ENCODE measurements at places on chromosomes 2 and 18. TPM values are rescaled to one million over a fixed set of nuclear protein-coding genes. Genes with fewer than 3 reads are reported as not detected.

GRCh38 chr2:20423847-20424246, 23.0 kb upstream of the RHOB start:
- no peak for DNase-seq

DNA sequence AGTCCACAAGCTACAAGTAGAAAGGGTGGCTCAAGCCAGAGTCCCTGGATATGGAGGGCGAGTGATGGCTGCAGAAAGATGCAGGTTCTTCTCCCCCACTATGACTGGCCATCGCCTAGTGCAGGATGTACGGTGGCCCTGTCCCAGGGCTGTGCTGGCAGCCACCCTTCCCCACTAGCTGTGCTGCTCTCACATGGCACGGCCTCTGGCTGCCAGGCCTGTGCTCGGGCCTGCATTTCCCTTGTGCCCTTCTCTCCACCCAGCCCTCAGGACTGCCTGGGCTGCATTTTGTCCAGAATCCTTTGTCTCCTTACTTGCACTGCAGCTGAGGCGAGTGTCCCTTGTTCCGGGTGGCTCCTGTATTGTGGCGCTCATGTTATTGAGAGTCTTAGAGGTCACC, 1.6 kb upstream of the RAMP1 start:
- no peak for DNase-seq

GRCh38 chr2:42721898-42722297, 42.0 kb downstream of the OXER1 start:
- DNase-seq: no peak

DNA sequence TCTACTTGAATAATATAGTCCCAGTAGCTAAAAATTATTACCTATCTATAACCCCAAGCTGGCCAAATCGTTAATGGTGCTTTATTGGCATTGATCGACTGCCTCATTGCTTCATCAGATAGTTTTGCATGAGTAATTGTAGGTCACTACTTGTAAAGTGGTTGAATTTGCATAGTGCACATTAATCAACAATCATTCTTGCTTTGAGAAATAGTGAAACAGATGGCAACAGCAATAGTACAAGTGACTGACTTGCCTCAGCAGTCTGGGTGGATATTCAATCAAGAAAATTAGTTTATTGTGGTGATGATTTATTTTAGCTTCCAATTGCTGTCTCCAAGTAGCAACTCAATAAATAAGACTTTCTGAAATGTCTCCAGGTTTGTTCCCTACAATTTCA, 117.8 kb upstream of the NRXN1 start:
- DNase-seq: no peak

Gene ZEB2
- 89.0 TPM for total RNA-seq

- DNase-seq: no peak
These were observed 4.3 kb upstream of the TFCP2L1 start for GRCh38 chr2:121289271-121289670.
